ENCODE measurements at places on chromosomes 6 and 20. TPM values are rescaled to one million over a fixed set of nuclear protein-coding genes. Genes with fewer than 3 reads are reported as not detected.

GRCh38 chr6:29295623-29296022 lies 5.9 kb upstream of the OR14J1 start:
- no peak overlapping the region for H3K4me3 ChIP-seq
- H3K4me1 ChIP-seq, result no peaks in the 10 kb centered on the region
- peak overlapping the region; percentile 47 for H3K27ac ChIP-seq
- H3K27me3 ChIP-seq, result no peaks in the 10 kb centered on the region
- no peaks in the 10 kb centered on the region for H3K36me3 ChIP-seq

Gene SCUBE3
- 2.2 TPM for total RNA-seq

Gene RSPO3
- total RNA-seq, result 4.9 TPM

- DNase-seq, result no peak
- H3K27ac ChIP-seq, result no peak overlapping the region
- no peak overlapping the region for H3K4me3 ChIP-seq
- no peaks in the 10 kb centered on the region for H3K4me1 ChIP-seq
These were observed 744.4 kb downstream of the GRIK2 start for GRCh38 chr6:102137859-102138258.

GRCh38 chr20:51888291-51888690 lies 86.0 kb upstream of the SALL4 start:
- no peak overlapping the region for H3K4me3 ChIP-seq
- no peaks in the 10 kb centered on the region for H3K36me3 ChIP-seq
- H3K27me3 ChIP-seq, result no peaks in the 10 kb centered on the region
- H3K27ac ChIP-seq, result no peak overlapping the region

GRCh38 chr6:31621991-31622390 lies 1.5 kb downstream of the PRRC2A start:
- peak overlapping the region; percentile 86 for H3K4me3 ChIP-seq
- H3K4me1 ChIP-seq, result peaks cover 37% of the 10 kb centered on the region
- no peak for DNase-seq
- no peaks in the 10 kb centered on the region for H3K27me3 ChIP-seq
- peak overlapping the region; percentile 97 for H3K27ac ChIP-seq
- no peaks in the 10 kb centered on the region for H3K36me3 ChIP-seq

Gene MMP24
- 24.9 TPM for total RNA-seq

- H3K27me3 ChIP-seq, result no peaks in the 10 kb centered on the region
- no peak overlapping the region for H3K4me3 ChIP-seq
- no peak overlapping the region for H3K27ac ChIP-seq
- H3K36me3 ChIP-seq, result no peaks in the 10 kb centered on the region
These were observed 27.6 kb downstream of the CD40 start for GRCh38 chr20:46145713-46146112.

Gene CENPB
- total RNA-seq, result 78.5 TPM

- no peaks in the 10 kb centered on the region for H3K27me3 ChIP-seq
- H3K36me3 ChIP-seq, result no peaks in the 10 kb centered on the region
- peak overlapping the region; percentile 86 for H3K27ac ChIP-seq
- H3K4me1 ChIP-seq, result peaks cover 20% of the 10 kb centered on the region
These were observed 29.2 kb downstream of the SGK1 start for GRCh38 chr6:134288538-134289203.

DNA sequence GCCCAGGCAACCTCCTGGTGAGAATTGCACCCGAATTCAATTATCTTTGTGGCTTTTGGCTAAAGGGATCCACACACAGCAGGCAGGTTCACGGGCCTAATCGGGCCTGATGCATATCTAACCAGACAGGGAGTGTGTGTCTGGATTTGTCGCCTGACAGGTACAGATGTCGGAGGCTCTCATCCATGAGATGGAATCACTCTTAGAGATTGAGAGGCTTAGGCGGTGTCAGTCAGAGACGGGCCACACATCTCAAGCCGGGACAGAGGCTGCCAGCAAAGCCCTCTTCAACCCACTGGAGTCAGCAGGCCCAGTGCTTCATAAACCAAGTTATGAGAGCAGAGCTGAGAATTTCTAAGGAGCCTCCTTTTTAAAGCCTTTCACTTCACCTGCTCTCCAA lies 247.0 kb downstream of the LRFN2 start:
- no peaks in the 10 kb centered on the region for H3K36me3 ChIP-seq
- peaks cover 19% of the 10 kb centered on the region for H3K27me3 ChIP-seq
- no peak overlapping the region for H3K27ac ChIP-seq
- no peak overlapping the region for H3K4me3 ChIP-seq
- H3K4me1 ChIP-seq, result no peaks in the 10 kb centered on the region

- peak; percentile 10 for DNase-seq
- H3K27me3 ChIP-seq, result no peaks in the 10 kb centered on the region
- no peak overlapping the region for H3K4me3 ChIP-seq
- H3K36me3 ChIP-seq, result no peaks in the 10 kb centered on the region
- H3K4me1 ChIP-seq, result no peaks in the 10 kb centered on the region
- H3K27ac ChIP-seq, result no peak overlapping the region
These were observed 362.6 kb downstream of the EPM2A start for GRCh38 chr6:145372671-145373151.

DNA sequence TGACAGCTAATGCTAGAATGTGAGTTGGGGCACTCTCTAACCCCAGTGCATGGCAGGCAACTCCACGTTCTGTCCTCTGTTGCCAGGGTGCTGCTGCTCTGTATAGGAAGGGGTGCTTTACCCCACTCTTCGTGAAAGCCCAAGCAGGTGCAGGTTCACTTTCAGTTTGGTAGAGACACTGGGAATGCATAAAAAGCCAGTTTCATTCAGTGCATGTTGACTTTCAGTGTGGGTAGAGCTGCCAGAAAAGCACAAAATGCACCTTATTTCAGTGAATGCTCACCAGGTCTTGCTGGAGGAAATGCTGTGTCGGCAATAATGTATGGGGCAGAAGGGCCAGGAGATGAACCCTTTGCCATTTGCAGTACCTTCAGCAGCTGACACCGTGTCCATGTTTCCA lies 62.1 kb upstream of the ADGRB3 start:
- H3K4me3 ChIP-seq, result no peak overlapping the region
- H3K27me3 ChIP-seq, result peaks cover 9% of the 10 kb centered on the region
- no peaks in the 10 kb centered on the region for H3K36me3 ChIP-seq
- DNase-seq, result no peak
- H3K4me1 ChIP-seq, result no peaks in the 10 kb centered on the region

Gene PMEPA1
- 109 TPM for total RNA-seq
